ENCODE measurements at places on chromosomes 16 and 17.

- DNase-seq = no peak
Measured at GRCh38 chr17:58722696-58723095, 30.3 kb downstream of the RAD51C start.

DNA sequence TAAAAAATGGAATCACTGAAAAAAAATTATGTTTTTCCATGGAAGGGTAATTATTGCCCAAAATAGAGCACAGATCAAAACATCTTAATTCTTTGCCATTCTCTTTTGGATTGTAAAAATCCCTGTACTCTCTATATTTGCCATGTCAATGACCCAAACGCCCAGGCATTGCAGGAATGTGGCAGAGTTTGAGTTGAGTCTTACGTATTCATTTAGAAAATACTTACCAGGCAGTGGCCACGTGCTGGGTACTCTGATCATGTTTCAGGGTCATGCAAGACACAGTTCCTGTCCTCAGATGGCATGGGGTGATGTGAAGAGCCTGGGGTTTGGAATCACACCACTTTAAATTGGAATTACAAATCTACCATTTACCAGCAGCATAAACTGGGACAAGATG is 267.7 kb downstream of the ABCC12 start:
- no peak for DNase-seq

- no peak for DNase-seq
Measured at GRCh38 chr17:22671110-22671509, 978.8 kb downstream of the KCNJ18 start.

DNA sequence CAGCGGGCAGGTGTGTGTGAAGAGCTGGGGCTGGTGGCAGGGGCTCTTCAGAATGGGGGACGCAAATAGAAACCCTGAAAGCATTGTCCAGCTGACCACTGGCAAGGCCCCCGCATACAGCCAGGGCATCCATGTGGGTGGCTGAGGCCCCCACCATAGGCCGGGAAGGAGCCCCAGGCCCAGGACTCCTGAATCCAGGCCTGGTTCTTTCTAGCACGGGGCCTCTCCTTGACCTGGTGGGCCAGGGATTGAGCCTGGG is 200.5 kb downstream of the NTN1 start:
- DNase-seq = no peak

- DNase-seq = no peak
Measured at GRCh38 chr17:8776881-8777280, 18.5 kb upstream of the SPDYE4 start.

- DNase-seq = no peak
Measured at GRCh38 chr17:7417056-7417655, 3.0 kb upstream of the SPEM1 start.

DNA sequence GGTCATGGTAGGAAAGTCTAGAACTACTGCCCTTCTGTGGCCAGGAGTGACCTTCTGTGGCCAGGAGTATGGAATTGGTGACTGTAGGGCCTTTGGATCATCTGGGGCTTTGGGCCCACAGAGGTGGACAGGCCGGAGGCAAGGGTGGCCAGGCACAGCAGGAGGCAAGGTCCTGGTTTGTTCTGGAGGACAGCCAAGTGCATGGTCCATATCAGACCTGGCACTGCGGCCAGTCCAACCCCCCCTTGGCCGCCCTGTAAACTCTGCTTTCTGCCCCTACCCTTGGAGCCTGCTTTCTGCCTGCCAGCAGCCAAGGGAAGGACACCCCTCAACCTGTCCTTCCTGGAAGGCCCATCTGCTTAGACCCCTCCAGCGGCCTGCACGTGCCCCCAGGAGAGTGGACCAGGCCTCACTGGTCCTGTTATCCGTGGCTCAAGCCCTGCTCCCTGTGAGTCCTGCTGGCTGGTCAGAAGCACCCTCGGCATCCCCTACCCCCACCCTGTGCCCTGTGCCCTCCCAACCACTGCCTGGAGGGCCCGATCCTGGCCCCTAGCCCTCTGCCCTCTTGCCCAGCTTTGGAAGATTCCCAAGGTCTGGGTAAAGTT is 2.3 kb upstream of the DCXR start:
- DNase-seq = no peak

GRCh38 chr17:13346996-13347762 is 254.6 kb downstream of the HS3ST3A1 start:
- DNase-seq = no peak

- DNase-seq = no peak
Measured at GRCh38 chr16:74567901-74568300, 39.0 kb downstream of the GLG1 start.

GRCh38 chr17:48484850-48485249 is 46.0 kb downstream of the HOXB1 start:
- no peak for DNase-seq
